ENCODE measurements at places on chromosomes 3 and 15. TPM values are rescaled to one million over a fixed set of nuclear protein-coding genes. Genes with fewer than 3 reads are reported as not detected.

DNA sequence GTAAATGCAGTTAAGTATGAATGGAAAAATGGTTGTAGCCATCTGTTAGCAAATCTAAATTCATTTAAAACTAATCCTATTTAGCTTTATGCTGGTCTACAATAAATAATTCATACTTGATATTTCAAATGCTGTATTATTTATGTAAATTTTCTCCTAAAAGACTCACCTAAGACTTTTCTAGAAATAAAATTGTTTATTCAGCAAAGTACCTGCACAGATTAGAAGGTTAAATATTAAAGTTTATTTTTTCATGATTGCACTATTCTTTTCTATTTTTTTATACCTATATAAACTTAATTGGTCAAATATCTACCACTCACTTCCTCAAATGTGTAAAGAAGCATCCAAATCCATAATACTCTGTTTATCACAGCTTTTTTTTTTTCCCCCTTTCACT, 45.2 kb downstream of the MBNL1 start:
- no peaks in the 10 kb centered on the region for H3K27me3 ChIP-seq
- no peaks in the 10 kb centered on the region for H3K36me3 ChIP-seq
- DNase-seq, result no peak
- peaks cover 57% of the 10 kb centered on the region for H3K4me1 ChIP-seq

- peaks cover 38% of the 10 kb centered on the region for H3K4me1 ChIP-seq
- no peaks in the 10 kb centered on the region for H3K27me3 ChIP-seq
- no peak overlapping the region for H3K4me3 ChIP-seq
- peak; percentile 78 for DNase-seq
- H3K27ac ChIP-seq, result peak overlapping the region; percentile 43
Observed at GRCh38 chr3:11434017-11434526, 161.9 kb downstream of the ATG7 start.

Gene PRKCD
- 31.3 TPM for total RNA-seq

- no peak for DNase-seq
- H3K36me3 ChIP-seq, result peaks cover 48% of the 10 kb centered on the region
- H3K4me1 ChIP-seq, result peaks cover 4% of the 10 kb centered on the region
- no peaks in the 10 kb centered on the region for H3K27me3 ChIP-seq
- H3K27ac ChIP-seq, result no peak overlapping the region
- H3K4me3 ChIP-seq, result no peak overlapping the region
Observed at GRCh38 chr15:73555080-73555479, 78.1 kb downstream of the NPTN start.

Gene MYLK
- total RNA-seq, result 47.0 TPM

DNA sequence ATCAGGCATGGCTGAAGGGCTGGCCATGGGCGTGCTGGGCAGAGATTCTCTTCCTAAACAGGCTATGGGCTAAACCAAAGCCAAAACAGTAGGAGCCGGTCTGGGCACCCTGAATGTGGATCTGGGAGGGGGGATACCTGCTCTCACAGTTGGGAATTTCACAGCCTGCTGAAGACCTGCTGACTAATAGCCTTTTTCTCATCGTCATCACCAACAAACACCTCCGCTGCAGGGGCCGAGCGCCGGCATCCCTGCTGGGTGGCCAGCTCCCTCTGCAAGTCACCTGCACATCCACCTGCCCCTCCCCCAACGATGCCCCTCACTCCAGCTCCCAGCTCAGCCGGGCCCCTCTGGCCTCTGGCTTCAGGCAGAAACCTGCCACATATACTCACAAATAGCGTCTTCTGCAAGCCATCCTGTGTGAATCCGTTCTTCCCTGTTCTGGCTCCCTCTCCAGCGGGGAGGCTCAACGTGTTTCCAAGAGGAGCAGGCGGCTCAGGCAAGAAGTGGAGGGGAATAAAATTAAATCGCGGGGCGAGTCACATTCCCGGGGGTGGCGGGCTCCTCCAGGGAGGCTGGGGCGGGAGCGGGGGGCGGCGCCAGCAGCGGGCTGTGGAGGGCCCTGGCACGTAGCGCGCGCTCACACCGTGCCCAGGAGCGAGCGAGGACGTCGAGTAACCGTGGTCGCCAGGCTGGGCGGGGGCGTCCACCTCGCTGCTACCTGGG, 466 bp downstream of the IQSEC1 start:
- H3K36me3 ChIP-seq, result no peaks in the 10 kb centered on the region
- no peak overlapping the region for H3K27ac ChIP-seq
- peaks cover 48% of the 10 kb centered on the region for H3K27me3 ChIP-seq
- H3K4me3 ChIP-seq, result peak overlapping the region; percentile 24
- H3K4me1 ChIP-seq, result peaks cover 24% of the 10 kb centered on the region

DNA sequence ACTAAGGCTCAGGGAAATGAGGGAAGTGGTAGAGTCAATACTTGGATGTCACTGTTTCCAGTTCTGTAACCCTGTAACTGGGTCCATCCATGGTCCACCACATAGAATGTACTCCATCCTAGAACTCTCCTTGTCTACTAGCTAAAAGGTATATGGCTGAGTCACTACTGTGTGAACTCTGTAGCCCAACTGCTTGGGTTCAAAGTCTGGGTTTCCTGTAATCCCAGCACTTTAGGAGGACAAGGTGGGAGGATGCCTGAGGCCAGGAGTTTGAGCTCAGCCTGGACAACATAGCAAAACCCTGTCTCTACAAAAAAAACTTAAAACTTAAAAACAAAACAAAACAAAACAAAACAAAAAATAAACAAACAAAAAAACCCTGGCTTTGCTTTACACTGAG, 5.3 kb upstream of the DIS3L start:
- H3K4me3 ChIP-seq, result no peak overlapping the region
- DNase-seq, result no peak
- peaks cover 46% of the 10 kb centered on the region for H3K4me1 ChIP-seq
- H3K27me3 ChIP-seq, result no peaks in the 10 kb centered on the region
- H3K27ac ChIP-seq, result no peak overlapping the region

Gene BTLA
- total RNA-seq, result 2.9 TPM

DNA sequence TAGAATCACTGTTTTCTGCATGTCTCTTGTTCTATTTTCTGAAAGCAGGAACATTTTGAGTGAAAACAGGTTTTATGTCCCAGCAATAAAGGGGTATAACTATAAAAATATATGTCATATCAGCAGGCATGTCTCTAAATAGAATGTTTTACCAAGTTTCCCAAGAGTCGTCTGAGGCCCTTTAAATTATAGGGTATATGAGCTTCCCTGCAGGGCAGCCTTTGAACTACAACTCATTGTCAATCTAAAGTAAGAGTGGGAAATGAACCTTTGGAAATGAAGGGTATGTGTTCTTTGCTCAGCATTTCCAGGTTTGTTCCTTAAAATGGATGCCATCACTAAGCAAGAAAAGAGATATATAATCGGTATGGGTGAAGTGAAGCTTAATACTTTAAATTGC, 138.6 kb downstream of the LSAMP start:
- no peak overlapping the region for H3K4me3 ChIP-seq
- no peaks in the 10 kb centered on the region for H3K36me3 ChIP-seq
- DNase-seq, result no peak
- H3K27me3 ChIP-seq, result no peaks in the 10 kb centered on the region

Gene MESP1
- total RNA-seq, result 0.49 TPM

DNA sequence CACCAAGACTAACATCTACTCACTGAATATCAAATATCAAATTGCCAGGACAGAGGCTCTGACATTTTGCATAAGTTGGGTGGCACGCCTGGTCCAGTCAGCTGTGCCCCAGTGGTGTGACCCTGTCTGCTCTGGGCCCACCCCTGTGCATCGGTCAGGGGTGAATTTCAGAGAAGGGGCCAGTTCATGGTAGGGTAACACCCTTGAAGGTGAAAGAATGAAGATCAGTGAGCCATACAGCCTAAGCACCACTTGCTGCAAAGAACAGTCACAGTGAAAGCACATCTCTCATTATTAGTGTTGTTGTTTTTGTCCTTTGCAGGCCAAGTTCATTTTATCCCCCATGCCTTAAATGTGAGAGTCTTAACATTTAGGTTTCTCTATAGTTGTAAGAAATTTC, 86.8 kb downstream of the MYRIP start:
- H3K36me3 ChIP-seq, result no peaks in the 10 kb centered on the region
- H3K27ac ChIP-seq, result no peak overlapping the region
- no peak overlapping the region for H3K4me3 ChIP-seq
- H3K4me1 ChIP-seq, result no peaks in the 10 kb centered on the region

Gene KLHL6
- total RNA-seq, result 1.4 TPM

DNA sequence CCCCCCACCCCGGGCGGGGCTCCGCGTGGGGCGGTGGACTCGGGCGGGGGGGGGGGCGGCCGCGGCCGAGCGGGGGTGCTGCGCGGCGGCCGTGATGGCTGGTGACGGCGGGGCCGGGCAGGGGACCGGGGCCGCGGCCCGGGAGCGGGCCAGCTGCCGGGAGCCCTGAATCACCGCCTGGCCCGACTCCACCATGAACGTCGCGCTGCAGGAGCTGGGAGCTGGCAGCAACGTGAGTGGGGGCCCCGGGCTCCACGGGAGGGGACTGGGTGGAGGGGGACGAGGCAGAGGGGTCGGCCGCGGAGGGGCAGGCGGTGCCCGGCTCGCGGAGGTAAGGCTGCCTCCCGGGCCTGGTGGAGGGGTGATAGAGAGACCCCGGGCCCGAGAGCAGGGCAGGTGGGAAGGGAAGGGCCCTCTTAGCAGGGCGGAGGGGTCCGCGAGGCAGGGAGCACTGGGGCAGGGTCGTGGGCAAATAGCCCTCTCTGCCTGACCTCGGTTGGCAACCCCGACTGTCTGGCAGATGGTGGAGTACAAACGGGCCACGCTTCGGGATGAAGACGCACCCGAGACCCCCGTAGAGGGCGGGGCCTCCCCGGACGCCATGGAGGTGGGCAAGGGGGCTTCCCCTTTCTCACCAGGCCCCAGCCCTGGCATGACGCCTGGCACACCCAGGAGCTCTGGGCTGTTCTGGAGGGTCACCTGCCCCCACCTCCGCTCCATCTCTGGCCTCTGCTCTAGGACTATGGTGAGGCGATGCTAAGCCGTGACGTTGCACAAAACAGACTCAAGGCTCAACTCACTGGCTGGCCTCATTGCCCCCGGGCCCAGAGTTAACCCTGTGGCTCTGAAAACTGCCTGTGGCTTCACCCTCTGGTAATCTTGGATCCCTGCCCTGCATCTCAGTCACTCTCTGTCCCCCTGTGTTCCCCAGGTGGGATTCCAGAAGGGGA, at the start of gene ECE2:
ECE2 (plus strand) TSS at position 62 of the 950 bp plus-strand sequence; CDS start at position 194, 132 bp downstream.
- peak within 1 kb of the TSS; percentile 9 for H3K4me3 ChIP-seq
- H3K27me3 ChIP-seq, result peaks cover 42% of the 10 kb centered on the region
- peaks cover 5% of the 10 kb centered on the region for H3K4me1 ChIP-seq
- H3K27ac ChIP-seq, result no peak within 1 kb of the TSS
- H3K36me3 ChIP-seq, result no peaks in the 10 kb centered on the region

Gene GPR27
- total RNA-seq, result 1.2 TPM

- DNase-seq, result no peak
- H3K4me1 ChIP-seq, result peaks cover 11% of the 10 kb centered on the region
- no peaks in the 10 kb centered on the region for H3K36me3 ChIP-seq
- H3K27me3 ChIP-seq, result no peaks in the 10 kb centered on the region
Observed at GRCh38 chr3:107942951-107943749, 147.7 kb downstream of the CD47 start.

Gene IL5RA
- total RNA-seq, result not detected

DNA sequence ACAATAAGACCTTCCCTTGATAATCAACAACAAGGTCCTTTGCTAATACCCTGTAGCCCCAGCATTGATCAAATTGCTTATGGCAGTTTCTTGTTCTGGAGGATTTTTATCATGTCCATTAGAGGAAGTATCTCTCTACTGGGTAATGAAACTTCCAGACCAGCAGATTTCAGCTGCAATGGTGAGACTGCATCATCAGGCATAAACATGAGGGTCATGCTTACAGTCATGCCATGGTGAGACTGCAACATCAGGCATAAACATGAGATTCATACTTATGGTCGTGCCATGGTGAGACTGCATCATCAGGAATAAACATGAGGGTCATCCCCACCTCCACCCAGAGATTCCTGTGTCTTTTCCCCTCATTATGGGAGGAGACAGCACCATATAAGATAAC, 129.0 kb upstream of the LIPC start:
- H3K27ac ChIP-seq, result no peak overlapping the region
- DNase-seq, result no peak
- no peaks in the 10 kb centered on the region for H3K27me3 ChIP-seq
- H3K36me3 ChIP-seq, result no peaks in the 10 kb centered on the region
- H3K4me3 ChIP-seq, result no peak overlapping the region

DNA sequence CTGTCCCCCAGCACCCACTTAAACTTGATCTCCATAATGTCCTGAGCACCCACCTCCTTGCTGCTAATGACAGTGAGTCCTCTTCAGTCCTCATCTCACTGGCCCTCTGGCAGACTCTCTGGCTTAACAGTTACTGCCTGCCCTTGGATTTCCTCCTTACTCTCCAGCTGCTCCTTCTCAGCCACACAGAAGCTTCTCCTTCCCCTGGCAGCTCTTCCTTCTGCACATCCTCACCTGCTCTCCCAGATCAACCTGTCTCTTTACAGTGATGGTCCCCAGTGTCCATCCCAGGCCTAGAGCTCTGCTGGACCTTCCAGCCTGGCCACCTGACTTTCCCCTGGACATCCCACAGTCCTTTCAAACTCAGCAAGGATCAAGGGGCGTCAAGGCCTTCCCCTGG, 47.4 kb upstream of the SMAD3 start:
- H3K27me3 ChIP-seq, result no peaks in the 10 kb centered on the region
- no peak overlapping the region for H3K4me3 ChIP-seq
- H3K4me1 ChIP-seq, result peaks cover 4% of the 10 kb centered on the region
- DNase-seq, result no peak
- H3K36me3 ChIP-seq, result no peaks in the 10 kb centered on the region

DNA sequence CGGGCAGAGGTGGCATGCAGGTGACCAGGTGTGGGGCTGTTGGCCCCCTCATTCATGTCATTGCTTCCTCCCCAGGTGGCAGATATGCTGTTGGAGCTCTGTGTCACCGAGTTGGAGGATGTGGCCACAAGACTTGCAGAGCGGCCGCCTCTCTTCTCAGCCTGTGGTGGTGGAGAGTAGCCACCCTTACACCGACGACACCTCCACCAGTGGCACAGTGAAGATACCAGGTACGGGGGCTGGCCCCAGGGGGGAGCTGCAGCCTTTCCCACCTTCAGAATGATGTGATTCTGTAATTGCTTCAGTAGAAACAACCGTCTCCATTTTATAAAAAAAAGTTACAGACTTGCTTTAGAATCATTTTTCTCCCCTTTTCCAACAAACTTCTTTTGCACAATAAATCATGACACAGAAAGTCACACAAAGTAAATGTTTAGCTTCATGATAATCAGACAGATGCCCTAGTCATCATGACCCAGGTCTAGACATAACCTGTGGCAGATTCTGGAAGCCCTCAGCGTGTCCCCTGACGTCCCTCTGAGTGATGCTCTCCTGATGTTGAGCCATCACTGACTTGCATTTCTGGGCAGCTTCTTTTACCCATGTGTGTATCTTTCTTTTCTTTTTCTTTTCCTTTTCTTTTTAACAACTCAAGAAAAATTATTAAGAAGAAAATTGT, 76.0 kb upstream of the FAN1 start:
- H3K27me3 ChIP-seq, result no peaks in the 10 kb centered on the region
- H3K4me3 ChIP-seq, result no peak overlapping the region
- H3K27ac ChIP-seq, result no peak overlapping the region
- no peak for DNase-seq
- no peaks in the 10 kb centered on the region for H3K36me3 ChIP-seq

Gene PLCH1
- total RNA-seq, result 0.68 TPM

DNA sequence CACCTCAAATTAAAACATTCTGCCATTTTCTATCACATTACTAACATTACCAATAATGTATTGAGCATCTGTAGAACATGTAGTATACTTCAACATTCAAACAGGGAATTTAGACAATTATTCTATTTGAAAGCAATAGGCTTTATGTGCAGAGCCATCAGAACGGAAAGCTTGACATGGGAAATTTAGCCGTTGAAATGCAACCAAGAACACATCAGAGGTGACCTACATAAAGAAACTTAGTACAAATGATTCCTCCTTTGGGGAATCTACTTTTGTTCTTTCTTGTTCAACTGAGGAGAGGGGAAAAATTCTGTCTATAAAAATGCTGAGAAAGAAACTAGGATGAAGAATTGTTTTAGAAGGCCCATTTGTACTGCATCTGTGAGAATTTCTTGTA, 38.6 kb upstream of the RBMS3 start:
- H3K27me3 ChIP-seq, result no peaks in the 10 kb centered on the region
- H3K36me3 ChIP-seq, result no peaks in the 10 kb centered on the region
- no peaks in the 10 kb centered on the region for H3K4me1 ChIP-seq
- H3K4me3 ChIP-seq, result no peak overlapping the region
- no peak overlapping the region for H3K27ac ChIP-seq

Data from suprapubic skin (tissue), 4 donors.